ENCODE measurements at places on chromosomes 1 and 21.

GRCh38 chr1:85975912-85976371 is 180.6 kb downstream of the COL24A1 start:
- DNase-seq, result no peak

DNA sequence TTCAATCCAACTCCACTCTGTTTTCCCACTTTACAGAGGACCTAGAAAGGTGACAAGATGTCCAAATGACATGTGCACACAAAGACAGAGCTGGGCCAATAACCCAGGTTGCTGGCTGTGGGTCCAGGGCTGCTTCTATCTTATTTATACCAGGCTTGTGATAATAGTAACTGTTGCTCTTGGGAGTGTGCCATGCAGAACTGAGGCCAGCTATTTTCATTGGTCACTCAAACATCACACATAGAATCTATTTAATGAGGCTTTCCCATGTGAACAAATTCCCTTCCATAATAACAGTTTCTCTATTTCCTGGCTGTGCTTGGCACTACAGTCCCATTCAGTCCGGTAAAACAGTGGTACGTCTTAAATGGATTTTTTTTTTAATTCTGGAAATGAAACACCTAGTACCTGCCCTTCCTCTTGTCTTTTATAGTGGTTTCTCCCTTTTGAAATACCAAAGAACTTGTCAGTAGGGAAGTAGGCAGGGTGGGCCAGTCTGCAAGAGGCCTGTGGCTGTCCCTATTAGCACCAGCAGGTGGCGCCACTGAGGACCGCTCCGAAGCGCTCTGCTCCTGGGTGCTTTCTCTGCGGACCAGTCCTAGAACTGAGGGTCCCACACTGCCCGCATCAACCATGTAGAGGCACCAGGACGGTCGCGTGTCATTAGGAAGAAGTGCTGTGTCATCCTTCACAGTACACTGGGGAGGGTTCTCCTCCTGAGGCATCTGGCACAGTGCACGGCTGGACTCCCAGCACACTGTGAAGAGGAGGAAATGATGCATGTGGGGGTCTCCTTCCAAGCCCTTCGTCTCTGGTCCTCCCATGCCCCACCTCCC is 52.1 kb downstream of the GPR161 start:
- DNase-seq, result no peak

GRCh38 chr1:204746838-204747442 is 61.4 kb upstream of the LRRN2 start:
- DNase-seq, result no peak

DNA sequence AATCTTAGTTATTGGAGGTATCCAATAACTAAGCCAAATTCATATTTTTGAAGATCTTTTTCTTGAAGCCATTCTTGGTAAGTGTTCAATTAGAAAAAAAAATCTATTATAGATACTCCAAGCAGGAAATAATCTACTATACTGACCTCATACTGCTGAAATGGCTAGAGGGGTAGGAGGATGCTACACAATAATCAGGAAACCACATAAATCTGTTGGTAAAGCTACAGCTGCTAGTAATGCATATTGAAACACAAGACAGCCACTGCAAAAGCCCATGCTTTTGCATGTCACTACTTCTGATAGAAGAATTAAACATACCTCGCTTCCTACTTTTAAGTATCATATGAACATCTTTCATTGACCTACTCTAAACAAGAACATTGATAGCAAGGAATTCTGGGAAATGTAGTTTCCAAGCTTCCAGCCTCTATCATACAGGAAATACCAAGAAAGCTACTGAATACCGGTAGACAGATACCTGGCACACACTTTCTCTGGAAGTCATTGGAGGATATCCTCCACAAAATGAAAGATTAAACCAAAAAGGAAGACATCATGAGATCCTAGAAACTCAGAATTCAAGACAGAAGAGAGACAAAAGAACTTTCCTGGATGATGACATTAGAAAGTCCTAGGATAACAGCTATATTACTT is 103.0 kb upstream of the VAV3 start:
- no peak for DNase-seq

DNA sequence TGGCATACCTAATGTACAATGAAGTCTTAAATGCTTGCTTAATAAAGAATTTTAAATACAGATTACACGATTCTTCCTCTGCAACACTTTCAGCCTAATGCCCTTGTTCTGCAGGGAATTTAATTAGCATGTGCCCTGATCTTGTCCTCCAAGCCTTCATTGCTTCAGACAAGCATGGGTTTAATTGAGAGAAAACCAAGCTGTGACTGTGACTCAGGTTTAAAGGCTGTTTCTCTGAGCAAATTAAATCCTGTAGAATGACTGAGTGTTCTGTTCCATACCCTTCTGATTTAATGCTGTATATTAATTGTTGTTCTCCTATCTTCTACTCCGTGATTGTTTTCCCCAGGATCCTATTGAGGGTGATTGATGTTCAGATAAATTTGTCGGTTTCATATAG is 269.0 kb upstream of the PRMT6 start:
- no peak for DNase-seq

GRCh38 chr1:187842406-187843165 is 1013.8 kb downstream of the PLA2G4A start:
- peak; percentile 15 for DNase-seq
